CD4-positive, CD25-positive, alpha-beta regulatory T cell (primary cell): ENCODE measurements at places on chromosomes 7 and 10. TPM values are rescaled to one million over a fixed set of nuclear protein-coding genes. Genes with fewer than 3 reads are reported as not detected.

DNA sequence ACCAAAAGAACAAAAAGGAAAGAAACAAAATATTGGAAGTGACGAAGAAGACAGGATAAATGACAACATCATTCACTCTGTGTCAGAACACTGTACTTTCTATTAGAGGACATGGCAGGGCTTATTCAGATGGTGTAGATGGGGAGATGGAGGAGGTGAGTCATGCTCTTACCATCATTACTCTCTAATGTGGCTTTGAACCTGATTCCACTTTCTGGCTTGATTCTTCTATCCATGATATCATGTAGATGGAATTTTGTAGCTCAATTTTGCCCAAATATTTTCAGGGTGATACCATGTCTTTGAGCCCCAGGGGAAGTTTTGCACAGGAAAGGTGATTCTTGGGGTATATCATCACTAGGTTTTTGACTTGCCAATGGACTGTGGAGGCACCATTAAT, 91.7 kb downstream of the CFAP58 start:
- peaks cover 9% of the 10 kb centered on the region for H3K27me3 ChIP-seq
- H3K4me1 ChIP-seq: no peaks in the 10 kb centered on the region
- no peak overlapping the region for H3K27ac ChIP-seq
- H3K4me3 ChIP-seq: no peak overlapping the region
- DNase-seq: no peak

- H3K36me3 ChIP-seq: no peaks in the 10 kb centered on the region
- no peaks in the 10 kb centered on the region for H3K27me3 ChIP-seq
- H3K4me3 ChIP-seq: no peak overlapping the region
- no peak overlapping the region for H3K27ac ChIP-seq
- DNase-seq: no peak
Observed at GRCh38 chr7:41431671-41432070, 271.2 kb downstream of the INHBA start.

Gene FRMD4A
- 2.4 TPM for total RNA-seq

DNA sequence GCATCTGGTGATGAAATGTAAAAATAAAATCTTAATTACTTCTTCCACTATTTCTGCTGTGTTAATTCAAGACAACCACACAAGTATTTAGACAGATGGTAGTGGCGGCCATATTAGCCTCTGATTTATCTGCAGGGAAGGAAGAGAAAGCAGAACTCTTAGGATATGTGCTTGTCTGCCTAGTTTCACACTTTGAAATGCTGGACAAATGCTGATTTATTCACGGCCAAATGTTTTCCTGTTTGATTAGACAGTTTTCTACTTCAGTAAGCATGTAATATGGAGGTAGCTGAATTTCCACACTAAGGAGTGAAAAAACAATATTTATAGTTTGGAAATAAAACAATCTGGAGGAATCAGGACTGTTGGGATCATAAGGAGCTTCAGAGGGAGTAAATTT, 158.1 kb downstream of the AGMO start:
- no peaks in the 10 kb centered on the region for H3K36me3 ChIP-seq
- H3K4me1 ChIP-seq: no peaks in the 10 kb centered on the region
- no peak overlapping the region for H3K27ac ChIP-seq
- no peak for DNase-seq
- H3K4me3 ChIP-seq: no peak overlapping the region
- no peaks in the 10 kb centered on the region for H3K27me3 ChIP-seq

Gene ASB10
- not detected for total RNA-seq

GRCh38 chr10:125801574-125801973, 21.5 kb downstream of the UROS start:
- no peaks in the 10 kb centered on the region for H3K4me1 ChIP-seq
- peaks cover 41% of the 10 kb centered on the region for H3K36me3 ChIP-seq
- H3K27me3 ChIP-seq: no peaks in the 10 kb centered on the region

Gene ACSM6
- not detected for total RNA-seq

Gene RBM33
- 196 TPM for total RNA-seq

- peaks cover 51% of the 10 kb centered on the region for H3K36me3 ChIP-seq
- no peak for DNase-seq
- no peak overlapping the region for H3K4me3 ChIP-seq
- no peaks in the 10 kb centered on the region for H3K4me1 ChIP-seq
Observed at GRCh38 chr10:79305988-79306387, 41.3 kb upstream of the PPIF start.

Gene ZNF853
- 0.96 TPM for total RNA-seq

DNA sequence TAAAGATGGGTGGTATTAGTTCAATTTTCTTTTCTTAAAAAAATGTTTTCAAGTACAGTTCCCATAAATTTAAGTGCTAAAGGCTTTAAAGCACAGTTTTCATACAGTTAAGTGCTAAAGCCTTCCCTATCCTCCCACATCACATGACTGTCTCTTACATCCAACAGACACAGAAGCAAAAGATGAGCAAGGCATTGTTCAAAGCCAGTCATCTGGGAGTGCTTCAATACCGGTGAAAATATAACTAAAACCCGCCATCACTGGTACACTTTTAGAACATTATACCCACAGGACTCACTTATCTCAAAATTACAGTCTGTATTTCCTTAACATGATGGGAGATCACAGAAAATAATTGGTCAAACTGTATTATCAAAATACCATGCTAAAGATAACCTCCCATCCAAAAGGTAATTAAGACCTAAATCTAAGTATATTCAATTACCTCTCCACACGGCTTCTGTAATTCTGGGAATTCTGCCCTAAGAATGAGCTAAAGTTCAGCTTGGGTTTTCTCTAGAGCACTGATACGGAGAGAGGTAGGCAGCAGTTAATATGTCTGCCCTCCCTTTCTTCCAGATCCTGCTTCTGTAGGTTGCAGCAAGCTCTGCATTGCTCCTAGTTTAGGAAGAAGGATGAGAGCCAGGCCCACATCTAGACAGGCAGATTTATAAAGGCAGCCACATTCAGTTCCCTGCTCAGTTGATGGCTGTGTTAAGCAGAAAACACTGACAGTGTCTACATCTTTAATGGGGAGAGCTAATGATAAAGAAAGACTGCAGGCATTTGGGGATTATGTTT, 474.8 kb upstream of the PFKP start:
- H3K27ac ChIP-seq: no peak overlapping the region
- no peak overlapping the region for H3K4me3 ChIP-seq
- no peaks in the 10 kb centered on the region for H3K4me1 ChIP-seq
- no peaks in the 10 kb centered on the region for H3K27me3 ChIP-seq
- no peaks in the 10 kb centered on the region for H3K36me3 ChIP-seq

Gene CYP26C1
- not detected for total RNA-seq
